Foreskin keratinocyte (primary cell): ENCODE measurements at places on chromosomes 5 and 9.

GRCh38 chr9:131739959-131740648, at the start of gene RAPGEF1:
Gene RAPGEF1, minus strand, starts transcription at chr9:131740076. Its CDS starts 246 bp downstream, at chr9:131739830.
- no peak for DNase-seq

GRCh38 chr5:145818604-145819003, 16.5 kb downstream of the PRELID2 start:
- DNase-seq, result no peak

DNA sequence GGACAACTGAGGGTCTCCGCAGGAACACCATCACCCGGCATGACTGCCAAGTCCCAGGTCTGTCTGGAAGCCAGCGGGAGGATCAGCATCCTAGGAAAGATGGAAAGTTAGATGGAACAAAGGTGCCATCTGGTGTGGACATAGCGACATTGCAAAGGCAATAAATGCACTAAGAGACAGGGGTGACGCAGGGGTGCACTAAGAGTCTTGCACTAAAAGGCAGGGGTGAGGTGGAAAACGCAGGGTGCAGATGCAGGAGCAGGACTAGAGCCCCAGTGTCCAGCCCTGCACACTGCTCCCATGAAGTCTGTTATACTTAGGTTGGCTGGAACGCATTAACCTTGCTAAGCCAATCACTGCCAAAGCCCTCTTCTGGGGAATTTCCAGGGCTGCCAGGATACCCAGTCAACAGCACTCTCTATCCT, 15.5 kb downstream of the ATOX1 start:
- peak; percentile 69 for DNase-seq

- DNase-seq, result no peak
These were observed 42.6 kb downstream of the ANXA1 start for GRCh38 chr9:73194284-73194683.

GRCh38 chr9:26296910-26297572, 595.6 kb downstream of the CAAP1 start:
- peak; percentile 54 for DNase-seq

GRCh38 chr5:107557051-107557658, 113.6 kb downstream of the EFNA5 start:
- DNase-seq, result peak; percentile 71
